ENCODE measurements at places on chromosomes 3 and 15.

DNA sequence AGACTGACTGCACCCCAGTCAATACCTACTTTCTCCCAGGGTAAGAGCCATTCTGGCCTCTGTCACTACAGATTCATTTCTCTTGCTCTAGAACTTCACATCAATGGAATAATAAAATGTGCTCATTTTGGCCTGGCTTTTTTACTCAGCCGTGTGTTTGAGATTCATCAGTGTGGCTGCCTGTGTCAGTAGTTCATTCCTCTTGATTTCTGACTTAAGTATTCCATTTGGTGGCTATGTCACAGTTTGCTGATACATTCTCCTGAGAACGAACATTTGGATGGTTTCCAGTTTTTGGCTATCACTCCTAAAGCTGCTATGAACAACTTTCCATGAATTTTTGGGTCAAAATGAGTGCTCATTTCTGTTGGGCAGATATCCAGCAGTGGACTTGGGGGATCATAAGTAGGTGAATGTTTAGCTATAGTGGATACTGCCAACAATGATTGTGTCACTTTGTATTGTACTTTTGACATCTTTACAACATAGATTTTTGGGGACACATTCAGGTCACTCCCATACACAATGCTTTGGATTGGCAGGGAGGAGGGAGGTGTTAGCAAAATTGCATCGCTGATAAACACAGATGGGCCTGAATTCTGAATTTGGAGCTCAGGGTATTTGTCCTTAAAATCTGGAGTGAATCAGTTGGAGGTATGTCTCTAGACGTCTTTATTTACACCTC lies 19.8 kb upstream of the FAM107A start:
- DNase-seq: no peak

GRCh38 chr3:133525435-133525834 lies 48.1 kb upstream of the CDV3 start:
- DNase-seq: peak; percentile 87

DNA sequence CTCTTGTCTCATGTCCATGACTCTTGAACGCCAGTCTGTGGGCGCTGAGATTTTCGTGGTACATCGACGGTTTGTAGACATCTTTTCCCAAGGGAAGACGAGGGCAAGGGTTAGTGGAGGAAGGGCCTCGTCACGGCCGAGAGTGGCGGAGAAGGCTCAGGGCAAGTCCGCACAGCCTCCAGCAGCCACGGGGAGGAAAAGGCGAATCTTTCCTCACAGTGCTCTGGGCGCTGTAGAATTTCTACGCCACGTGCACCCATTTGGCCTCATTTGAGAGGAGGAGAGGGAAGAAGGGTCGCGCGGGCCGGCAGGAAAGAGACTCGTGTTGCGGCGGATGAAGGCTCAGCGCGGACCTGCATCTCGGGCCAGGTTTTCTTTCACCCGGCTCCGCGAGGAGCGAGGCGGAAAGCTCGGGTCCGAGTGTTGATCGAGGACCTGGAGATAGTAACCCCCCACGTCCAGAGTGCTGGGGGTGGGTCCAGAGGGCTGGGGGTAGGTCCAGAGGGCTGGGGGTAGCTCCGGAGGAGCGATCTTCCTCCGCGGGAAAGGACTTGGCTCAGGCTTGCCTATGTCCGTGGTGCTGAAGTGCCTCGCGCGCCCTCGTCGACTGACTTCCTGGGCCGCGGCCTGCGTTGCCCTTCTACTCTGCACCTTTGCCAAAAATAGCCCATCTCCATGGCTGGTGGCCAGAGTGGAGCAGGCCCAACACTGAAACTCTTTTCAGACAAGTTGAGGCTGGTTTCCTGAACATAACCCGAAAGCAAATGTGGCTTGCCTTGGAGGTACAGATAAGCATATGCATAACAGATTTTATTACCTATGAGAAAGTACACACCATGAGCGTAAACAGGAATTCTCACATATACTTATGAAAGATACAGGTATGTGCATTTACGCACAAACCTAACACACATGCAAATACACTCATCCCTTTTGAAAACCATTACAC lies 1.1 kb downstream of the SLC35G2 start:
- no peak for DNase-seq

- no peak for DNase-seq
Measured at GRCh38 chr15:82159922-82160321, 102.6 kb downstream of the EFL1 start.

DNA sequence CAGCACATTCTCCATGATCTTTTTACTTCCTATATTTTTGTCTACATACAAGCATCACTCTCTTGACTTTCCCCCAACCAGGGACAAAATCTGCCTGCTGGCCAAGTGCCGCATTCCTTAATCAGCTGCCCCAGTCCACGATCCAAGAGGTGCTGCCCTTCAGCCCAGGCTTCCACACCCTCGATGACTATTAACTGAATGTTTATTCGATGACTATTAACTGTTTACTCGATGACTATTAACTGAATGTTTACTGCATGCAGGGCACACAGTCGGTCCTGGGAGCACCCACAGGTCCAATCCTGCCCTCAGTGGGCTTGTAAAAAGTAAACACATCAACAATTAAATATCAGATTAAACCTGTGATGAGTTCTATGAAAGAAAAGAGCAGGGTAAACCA lies 256.9 kb downstream of the ARRDC4 start:
- no peak for DNase-seq

DNA sequence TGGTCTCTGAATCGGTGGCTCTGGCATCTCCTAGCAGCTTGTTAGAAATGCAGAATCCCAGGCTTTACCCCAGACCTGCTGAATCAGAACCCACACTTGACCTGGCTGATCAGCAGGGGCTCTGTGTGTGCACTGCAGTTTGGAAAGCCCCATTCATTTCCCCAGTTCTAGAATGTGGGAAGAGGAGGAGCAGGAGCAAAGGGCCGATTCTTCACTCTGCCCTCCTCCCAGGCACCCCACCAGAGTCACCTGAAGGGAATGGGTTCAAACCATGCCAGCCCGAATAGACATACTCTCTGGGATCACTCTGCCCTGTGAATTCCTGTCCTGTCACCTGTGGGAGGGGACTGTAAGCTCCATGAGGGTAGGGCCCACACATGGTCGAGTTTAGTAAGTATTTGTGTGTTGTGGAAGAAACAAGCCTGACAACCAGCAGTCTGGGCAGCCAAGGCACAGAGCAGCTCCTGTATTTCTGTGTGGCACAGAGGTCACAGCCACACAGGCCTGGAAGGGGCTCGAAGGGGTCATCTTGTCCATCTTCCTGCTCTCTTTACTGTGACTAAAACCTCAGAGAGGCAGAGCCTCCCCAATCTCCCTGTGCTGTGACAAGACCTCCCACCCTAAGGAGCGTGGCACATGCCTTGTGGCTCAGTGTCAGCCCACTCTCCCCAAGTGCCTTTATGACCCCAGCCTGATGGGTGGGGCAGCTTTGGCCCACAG lies 29.0 kb upstream of the HHATL start:
- DNase-seq: peak; percentile 40

DNA sequence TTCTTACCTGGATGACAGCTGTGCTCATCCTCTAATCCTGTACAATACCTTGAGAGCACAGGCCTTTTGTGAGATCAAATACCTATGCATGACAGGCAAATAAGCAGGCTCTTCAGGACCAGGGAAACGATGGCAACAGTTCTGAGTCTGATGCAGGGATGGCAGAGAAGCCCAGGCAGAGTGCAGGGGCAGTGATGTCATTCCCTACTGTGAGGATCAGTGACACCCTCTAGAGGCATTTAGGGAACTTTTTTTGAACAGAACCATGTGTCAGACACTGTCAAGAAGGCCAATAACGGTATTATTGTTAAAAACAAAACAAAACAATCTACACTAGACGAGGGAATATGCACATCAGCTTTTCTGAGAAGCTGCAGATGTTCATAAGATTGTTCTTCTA lies 314.8 kb upstream of the CTDSPL start:
- peak; percentile 40 for DNase-seq

GRCh38 chr3:127427156-127427555 lies 139.3 kb upstream of the PRR20G start:
- DNase-seq: no peak

DNA sequence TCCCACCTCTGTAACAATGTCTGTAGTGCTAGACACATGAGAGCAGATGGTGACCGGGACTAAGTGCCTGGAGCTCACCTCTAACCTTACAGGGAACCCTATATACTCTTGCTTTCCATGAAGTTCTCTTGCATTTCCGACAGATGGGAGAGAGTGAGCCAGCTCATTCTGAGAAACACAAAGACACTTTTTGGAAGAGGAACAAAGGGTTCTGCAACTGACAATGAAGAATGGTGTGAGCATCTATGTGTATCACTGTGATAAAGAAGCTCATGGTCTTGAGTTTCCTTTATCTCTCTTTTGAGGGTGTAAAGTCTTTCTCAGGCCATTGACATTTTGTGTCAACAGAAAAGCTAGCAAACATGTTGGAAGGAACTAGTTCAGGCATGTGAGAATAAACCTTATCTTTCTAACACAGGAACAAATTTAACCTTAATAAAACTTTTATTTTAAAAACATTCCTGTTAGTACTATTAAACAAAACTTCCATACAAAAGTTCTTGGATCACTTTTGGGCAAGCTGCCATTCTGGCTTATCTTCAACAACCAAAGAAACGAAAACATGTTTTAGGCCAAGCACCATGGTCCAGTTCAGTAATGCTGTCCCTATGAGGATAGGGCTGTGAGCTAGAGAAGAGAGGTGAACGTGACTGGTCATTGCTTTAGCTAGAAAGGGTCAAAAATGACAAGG lies 142.7 kb downstream of the THRB start:
- no peak for DNase-seq

- DNase-seq: no peak
Measured at GRCh38 chr15:66097151-66098021, 156.2 kb downstream of the MEGF11 start.

DNA sequence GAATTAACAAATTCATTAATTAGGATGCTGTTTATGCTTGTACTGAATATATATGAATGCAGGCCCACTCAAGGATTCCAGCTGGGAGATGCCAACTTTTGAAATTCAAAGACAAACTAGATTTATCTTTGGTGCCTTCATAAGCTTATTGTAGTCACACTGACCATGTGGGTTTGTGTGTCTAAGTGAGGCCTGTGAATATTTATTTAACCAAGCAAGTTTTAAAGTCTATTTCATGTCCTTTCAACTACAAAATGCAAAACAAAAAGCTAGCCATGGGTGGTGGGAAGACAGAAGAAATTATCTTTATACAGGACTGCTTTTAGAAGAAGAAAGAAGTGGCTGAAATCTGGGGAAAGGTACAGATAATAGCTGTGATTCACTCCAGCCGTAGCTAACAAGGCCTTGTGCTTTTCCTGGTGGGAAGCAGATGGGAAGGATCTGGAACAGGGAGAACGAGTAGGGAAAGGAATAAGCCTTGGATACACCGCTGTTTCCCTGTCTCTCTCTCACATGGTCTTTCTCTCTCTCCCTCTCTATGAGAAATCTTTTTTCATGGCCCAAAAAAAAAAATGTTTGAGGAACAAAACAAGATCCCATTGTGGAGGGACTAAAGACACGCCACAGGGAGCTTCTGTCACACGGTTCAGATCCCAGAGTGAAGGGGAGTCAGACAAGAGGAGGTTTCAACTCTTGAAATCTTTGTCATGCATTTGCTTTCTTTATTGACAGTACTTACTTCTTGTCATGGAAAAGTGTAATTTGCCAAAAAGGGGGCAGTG lies 225.5 kb downstream of the RORA start:
- no peak for DNase-seq

DNA sequence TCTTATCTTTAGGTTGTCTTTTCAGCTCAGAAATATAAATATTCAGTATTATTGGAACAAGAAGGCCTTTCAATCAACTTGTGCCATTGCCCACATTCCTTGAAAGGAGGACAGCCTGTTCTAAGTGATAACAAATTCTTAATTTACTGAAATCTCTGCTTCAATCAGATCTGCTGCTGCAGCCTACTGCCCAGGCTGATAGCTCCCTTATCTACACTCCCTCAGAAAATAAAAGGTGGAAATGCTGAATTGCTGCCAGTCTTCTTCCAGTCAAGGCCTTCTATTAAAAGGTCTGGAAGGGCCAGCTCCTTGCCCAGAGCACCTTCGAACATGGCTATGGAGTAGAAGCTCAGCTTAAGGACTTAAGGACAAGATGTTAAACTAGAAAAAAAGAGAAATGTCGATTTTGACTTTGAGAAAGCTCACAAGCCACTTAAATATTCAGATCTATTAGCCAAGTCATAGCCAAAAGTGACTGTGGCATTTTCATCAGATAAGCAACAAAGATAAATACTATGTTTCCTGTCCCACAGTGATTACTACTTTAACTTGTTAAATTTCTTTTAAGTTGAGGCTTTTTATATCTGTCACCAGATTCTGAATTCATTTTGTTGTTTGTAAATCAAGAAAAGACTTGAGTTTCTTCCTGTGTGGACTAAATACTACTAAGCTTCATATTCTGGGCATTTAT lies 480.5 kb upstream of the CBLB start:
- DNase-seq: no peak

DNA sequence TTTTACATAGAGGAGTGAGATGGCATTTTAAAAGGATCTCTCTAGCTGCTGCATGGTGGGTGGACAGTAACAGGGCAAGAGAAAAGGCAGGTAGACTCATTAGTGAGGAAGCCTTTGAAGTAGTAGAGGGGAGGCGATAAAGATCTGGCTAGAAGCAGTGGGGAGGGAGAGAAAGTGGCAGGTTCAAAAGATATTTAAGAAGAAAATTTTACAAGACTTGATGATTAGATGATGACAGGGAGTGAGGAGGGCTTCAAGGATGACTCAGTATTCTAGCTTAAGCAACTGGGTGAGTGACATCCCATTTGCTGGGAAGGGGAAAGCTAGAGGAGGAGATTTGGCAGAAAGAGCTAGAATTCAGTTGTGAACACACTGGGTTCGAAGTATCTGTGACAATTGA lies 3.8 kb upstream of the BRPF1 start:
- DNase-seq: no peak
